ENCODE measurements at places on chromosomes 3 and 15.

- DNase-seq, result no peak
These were observed 253.2 kb downstream of the NR2F2 start for GRCh38 chr15:96583671-96584070.

DNA sequence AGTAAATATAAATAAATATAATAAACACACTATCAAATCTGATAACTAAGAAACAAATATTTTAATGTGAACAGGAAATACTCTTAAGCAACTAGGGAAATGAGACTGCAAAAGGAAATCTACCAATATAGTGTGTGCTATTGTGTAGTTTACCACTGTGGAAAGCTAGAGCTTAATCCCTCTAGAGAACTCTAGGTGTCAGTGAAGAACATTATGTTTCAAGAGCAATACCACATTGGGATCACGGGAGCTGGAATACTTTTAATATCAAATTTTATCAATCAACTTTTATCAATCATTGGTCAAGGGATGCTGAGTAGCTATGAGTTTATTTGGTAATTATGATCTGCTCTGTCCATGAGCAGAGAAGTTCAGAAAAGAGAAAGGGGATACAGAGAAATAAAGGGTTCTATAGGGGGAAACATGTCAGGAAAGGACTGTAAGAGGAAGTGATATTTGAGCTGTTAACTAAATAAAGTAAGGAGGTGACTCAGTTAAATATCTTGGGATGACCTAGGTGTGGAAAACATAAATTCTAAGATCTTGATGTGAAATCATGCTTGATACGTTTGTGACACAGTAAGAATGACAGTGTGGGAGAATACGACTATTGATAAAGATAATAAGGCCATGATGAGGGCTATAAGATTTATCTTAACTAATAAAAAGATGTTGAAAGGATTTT lies 762.2 kb upstream of the ALCAM start:
- DNase-seq, result no peak

- no peak for DNase-seq
These were observed 865.7 kb downstream of the EPHA3 start for GRCh38 chr3:89973156-89973555.

DNA sequence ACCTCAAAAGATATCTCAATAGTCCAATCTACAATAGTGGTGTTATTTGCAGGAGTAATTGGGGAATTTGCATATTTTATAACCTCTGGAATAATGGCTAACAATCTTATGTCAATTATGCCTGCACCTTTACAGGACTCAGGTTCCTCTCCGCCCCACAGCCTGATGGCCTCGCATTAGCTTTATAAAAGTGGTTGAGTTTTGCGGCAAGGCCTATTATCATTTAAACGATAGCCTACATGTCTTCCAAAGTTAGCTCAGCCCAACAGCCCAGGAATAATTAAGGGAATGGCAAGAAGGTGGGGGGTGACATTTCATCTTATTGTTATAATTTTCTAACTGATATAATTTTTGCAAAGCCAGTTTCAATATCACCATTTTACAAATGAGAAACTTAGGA lies 97.3 kb downstream of the RTP4 start:
- DNase-seq, result no peak

- no peak for DNase-seq
These were observed 226.5 kb upstream of the PROK2 start for GRCh38 chr3:72011485-72011884.

- DNase-seq, result no peak
These were observed 155.5 kb downstream of the GOLIM4 start for GRCh38 chr3:167940241-167940640.

- DNase-seq, result no peak
These were observed 20.5 kb upstream of the CDIN1 start for GRCh38 chr15:36558921-36559320.

DNA sequence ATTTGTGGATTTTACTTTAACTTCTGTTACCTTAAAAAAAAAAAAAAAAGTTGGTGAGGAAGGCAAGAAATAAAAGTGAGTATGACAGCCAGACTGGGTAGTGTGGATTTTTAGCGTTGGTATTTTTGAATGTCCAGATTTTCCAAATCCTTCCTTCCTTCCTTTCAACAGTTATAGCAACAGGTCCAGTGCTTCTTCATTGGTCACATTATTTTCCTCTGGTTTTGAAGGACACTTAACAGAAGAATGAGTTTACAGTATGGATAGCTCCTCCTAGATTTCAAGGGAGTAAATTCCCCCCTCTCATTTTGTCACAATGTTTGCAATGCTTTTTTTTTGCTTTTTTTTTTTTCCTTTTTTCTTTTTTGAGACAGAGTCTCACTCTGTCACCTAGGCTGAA lies 6.4 kb downstream of the MAPKBP1 start:
- no peak for DNase-seq
